Hepatocyte (in vitro differentiated cells): ENCODE measurements at places on chromosomes 2 and 18. TPM values are rescaled to one million over a fixed set of nuclear protein-coding genes. Genes with fewer than 3 reads are reported as not detected.

GRCh38 chr2:204024503-204024902 lies 87.9 kb downstream of the ICOS start:
- peaks cover 6% of the 10 kb centered on the region for H3K4me1 ChIP-seq
- no peaks in the 10 kb centered on the region for H3K27me3 ChIP-seq
- no peaks in the 10 kb centered on the region for H3K36me3 ChIP-seq
- peak; percentile 63 for DNase-seq
- no peak overlapping the region for H3K27ac ChIP-seq

- H3K36me3 ChIP-seq = no peaks in the 10 kb centered on the region
- no peak overlapping the region for H3K27ac ChIP-seq
- DNase-seq = no peak
- H3K27me3 ChIP-seq = no peaks in the 10 kb centered on the region
- H3K4me1 ChIP-seq = no peaks in the 10 kb centered on the region
- no peak overlapping the region for H3K4me3 ChIP-seq
Observed at GRCh38 chr18:50338122-50338521, 36.7 kb upstream of the SKA1 start.

DNA sequence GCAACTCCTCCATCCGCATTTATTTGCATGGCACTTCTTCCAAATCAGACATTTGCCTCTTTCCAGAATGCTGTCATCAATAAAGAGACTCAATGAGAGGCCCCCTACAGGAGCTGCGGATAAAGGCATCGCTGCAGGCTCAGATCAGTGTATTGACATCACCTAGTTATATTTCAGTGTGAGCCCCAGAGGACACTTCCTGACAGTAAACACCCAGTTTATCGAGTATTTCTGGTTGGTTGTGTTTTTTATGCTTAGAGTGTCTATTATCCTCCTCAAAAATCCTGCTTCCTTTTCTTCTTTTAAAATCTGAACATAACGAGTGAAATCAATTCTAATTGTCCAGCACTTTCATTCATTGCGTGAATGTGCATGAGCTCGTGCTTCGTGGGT lies 38.8 kb downstream of the NRP2 start:
- no peaks in the 10 kb centered on the region for H3K27me3 ChIP-seq
- no peak overlapping the region for H3K4me3 ChIP-seq
- peaks cover 19% of the 10 kb centered on the region for H3K4me1 ChIP-seq
- no peak overlapping the region for H3K27ac ChIP-seq

- peak; percentile 21 for DNase-seq
- H3K36me3 ChIP-seq = no peaks in the 10 kb centered on the region
- no peak overlapping the region for H3K4me3 ChIP-seq
- peaks cover 4% of the 10 kb centered on the region for H3K4me1 ChIP-seq
- no peak overlapping the region for H3K27ac ChIP-seq
- H3K27me3 ChIP-seq = no peaks in the 10 kb centered on the region
Observed at GRCh38 chr2:178419123-178419522, 31.9 kb downstream of the PRKRA start.

GRCh38 chr2:26281226-26281625 lies 36.5 kb downstream of the HADHB start:
- no peak overlapping the region for H3K4me3 ChIP-seq
- no peaks in the 10 kb centered on the region for H3K4me1 ChIP-seq
- no peaks in the 10 kb centered on the region for H3K27me3 ChIP-seq
- no peaks in the 10 kb centered on the region for H3K36me3 ChIP-seq

DNA sequence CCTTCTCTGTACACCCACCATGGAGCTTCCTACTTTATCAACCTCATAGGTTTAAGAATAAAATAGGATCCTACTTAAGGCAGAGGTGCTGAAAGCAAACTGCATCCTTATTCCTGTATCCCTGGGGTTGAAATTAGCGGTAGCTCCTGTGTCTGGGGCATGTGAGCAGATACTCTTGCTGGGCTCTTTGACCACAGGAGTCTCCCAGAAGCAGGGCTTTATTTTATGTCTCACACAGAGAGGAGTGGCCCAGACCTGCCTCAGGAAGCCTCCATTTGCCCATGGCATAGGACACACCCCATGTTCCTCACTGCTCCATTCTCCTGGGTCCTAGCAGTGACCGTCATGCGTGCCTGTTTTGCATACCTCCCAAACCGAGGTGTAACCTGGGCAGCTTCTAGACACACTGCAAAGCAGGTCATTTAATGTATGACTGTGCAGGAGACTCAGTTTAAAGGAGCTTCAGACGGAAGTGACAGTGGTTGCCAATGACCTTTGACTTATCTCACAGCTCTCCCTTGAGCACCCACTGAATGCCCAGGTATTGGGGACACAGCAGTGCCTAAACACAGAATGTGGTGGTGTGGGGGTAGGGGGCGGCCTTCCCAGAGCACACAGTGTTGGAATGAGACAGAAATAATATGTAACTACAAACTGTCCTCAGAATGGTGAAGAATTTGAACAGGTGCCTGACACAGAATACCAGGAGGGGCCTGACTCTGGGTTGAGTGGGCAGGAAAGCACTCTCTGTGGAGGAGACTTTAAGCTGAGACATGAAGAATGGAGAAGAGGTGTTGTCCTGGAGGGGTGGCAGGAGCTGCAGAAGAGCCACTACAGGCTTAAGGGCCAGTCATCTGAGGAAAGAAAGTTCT lies 3.7 kb downstream of the TMEM37 start:
- H3K36me3 ChIP-seq = no peaks in the 10 kb centered on the region
- no peak for DNase-seq
- peaks cover 63% of the 10 kb centered on the region for H3K4me1 ChIP-seq
- H3K4me3 ChIP-seq = no peak overlapping the region
- H3K27me3 ChIP-seq = no peaks in the 10 kb centered on the region

DNA sequence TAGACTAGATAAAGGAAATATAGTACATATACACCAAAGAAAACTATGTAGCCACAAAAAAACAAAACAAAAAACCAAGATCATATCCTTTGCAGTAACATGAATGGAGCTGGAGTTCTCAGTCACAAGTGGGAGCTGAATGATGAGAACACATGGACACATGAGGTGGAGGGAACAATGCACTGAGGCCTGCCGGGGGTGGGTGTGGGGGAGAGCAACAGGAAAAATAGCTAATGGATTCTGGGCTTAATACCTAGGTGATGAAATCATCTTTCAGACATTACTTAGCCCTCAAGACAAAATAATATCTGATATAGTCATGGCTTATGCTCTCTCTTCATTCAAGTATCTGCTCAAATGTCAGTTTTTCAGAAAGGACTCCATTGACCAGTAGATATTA lies 930.6 kb downstream of the LRP1B start:
- H3K4me3 ChIP-seq = no peak overlapping the region
- H3K36me3 ChIP-seq = no peaks in the 10 kb centered on the region
- H3K4me1 ChIP-seq = no peaks in the 10 kb centered on the region
- DNase-seq = no peak
- H3K27ac ChIP-seq = no peak overlapping the region

DNA sequence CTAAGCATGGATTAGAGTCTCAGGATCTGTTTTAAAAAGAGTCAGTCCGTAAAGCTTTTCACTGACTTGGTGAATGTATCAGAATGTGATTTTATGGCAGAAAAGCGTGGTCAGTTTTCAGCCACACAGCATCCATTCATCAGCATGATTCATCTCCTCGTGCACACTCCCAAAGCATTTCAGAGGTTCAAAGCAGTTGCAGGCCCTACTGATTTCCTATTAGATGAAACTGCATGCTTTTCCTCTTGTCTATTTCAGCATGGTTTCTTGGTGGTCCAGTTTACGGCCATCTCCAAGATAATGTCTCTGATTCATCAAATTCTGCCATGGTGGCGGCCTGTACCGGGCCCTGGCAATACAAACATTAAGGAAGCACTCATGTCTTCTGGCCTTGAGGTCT lies 4.8 kb upstream of the PARD6G start:
- H3K27me3 ChIP-seq = no peaks in the 10 kb centered on the region
- no peak overlapping the region for H3K4me3 ChIP-seq
- no peak overlapping the region for H3K27ac ChIP-seq
- no peaks in the 10 kb centered on the region for H3K4me1 ChIP-seq

GRCh38 chr2:24423095-24423494 lies 62.8 kb upstream of the ITSN2 start:
- H3K27me3 ChIP-seq = no peaks in the 10 kb centered on the region
- H3K4me3 ChIP-seq = no peak overlapping the region
- H3K4me1 ChIP-seq = no peaks in the 10 kb centered on the region
- no peaks in the 10 kb centered on the region for H3K36me3 ChIP-seq
- no peak overlapping the region for H3K27ac ChIP-seq

DNA sequence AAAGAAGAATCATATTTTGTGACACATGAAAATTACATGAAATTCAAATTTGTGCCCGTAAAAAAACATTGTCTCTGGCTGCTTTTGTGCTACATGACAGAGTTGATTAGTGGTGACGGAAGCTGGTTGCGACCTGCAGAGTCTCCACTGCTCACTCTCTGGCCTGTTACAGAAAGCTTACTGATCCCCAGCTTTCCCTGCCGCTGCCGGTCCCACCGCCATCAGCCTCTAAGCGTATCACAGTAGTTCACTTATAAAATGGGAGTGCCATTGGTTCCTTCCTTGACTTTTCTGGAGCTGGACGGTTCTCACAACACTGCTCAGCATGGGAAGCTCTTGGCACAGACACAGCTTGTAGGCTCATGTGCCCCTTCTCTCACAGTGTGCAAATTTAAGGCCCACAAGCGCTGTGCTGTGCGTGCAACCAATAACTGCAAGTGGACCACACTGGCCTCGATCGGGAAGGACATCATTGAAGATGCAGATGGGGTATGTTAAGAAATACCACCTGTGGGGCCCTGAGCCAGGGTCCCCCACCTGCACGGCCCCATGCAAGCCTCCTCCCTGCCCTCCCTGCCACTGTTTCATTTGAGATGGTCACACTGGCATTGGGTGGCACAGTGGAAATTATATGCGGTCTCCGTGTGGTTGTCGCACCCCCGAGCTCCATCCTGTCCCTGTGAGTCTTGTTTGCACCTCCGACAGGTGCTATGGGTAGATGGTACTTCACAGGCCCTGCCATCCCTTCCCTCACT lies 81.3 kb downstream of the DGKD start:
- H3K27me3 ChIP-seq = no peaks in the 10 kb centered on the region
- no peaks in the 10 kb centered on the region for H3K36me3 ChIP-seq
- H3K4me3 ChIP-seq = no peak overlapping the region
- DNase-seq = no peak

DNA sequence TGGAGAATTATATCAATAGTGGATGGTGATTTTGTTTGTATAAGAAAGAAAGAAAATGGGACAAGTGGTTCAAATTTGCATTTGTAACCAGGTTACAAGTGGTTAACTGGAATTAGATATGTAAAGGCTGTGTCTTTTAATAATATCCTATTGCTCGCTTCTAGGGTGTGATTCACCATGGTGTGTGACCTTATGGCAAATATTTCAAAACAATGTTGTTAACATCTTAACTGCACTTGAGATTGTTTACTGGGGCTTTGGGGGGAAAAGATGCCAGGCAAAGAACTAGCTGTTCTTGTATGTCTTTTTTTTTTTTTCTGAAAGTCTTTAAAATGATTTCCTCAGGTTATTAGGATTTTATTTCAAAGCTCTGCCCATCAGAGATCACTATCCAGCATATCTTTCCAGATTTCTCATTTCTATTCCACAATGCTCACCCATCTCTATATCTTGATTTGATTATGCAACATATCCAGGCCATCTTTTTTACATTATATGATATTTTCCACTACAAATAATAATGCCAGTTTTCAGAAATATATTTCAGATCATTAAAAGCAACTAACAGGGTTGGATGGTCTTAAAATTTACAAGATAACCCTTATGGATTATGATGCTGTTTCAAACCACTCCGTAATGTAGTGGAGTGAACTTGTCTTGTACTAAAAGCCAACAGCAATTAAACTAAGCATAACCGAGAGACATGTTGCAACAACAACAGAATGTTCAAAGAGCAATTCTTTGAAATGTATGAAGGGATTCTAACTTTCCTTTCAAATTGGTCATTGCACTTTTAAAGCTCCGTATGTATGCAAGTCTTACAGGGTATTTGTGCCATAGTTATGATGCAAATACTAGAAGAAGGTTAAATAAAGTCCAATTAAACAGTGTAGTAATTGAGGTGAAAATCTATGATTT lies 341.5 kb upstream of the ETAA1 start:
- peaks cover 25% of the 10 kb centered on the region for H3K4me1 ChIP-seq
- H3K36me3 ChIP-seq = no peaks in the 10 kb centered on the region
- H3K4me3 ChIP-seq = no peak overlapping the region
- no peaks in the 10 kb centered on the region for H3K27me3 ChIP-seq

GRCh38 chr2:54939446-54940118 lies 110.7 kb downstream of the RTN4 start:
- no peak for DNase-seq
- no peak overlapping the region for H3K27ac ChIP-seq
- H3K27me3 ChIP-seq = no peaks in the 10 kb centered on the region
- no peak overlapping the region for H3K4me3 ChIP-seq
- H3K36me3 ChIP-seq = no peaks in the 10 kb centered on the region
- no peaks in the 10 kb centered on the region for H3K4me1 ChIP-seq

DNA sequence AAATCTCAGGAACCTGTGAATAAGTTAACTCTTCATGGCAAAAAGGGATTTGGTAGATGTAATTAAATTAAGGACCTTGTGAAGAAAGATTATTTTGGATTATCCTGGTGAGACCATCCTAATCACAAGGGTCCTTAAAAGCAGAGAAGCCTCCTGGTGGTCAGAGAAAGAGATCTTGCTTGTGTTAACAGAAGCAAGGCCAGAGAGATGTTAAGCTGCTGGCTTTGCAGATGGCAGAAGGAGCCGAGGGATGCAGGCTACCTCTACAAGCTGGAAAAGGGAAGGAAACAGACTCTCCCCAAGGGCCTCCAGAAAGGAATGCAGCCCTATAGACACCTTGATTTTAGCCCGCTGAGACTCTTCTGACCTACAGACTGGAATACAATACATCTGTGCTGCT lies 197.0 kb downstream of the STK39 start:
- no peak overlapping the region for H3K27ac ChIP-seq
- H3K4me1 ChIP-seq = peaks cover 5% of the 10 kb centered on the region
- no peak overlapping the region for H3K4me3 ChIP-seq
- no peaks in the 10 kb centered on the region for H3K36me3 ChIP-seq
- no peak for DNase-seq

GRCh38 chr2:30230497-30231211 lies 680 bp upstream of the LBH start:
- H3K36me3 ChIP-seq = no peaks in the 10 kb centered on the region
- H3K4me1 ChIP-seq = peaks cover 24% of the 10 kb centered on the region
- peak overlapping the region; percentile 92 for H3K27ac ChIP-seq

GRCh38 chr2:78020491-78020890 lies 498.3 kb upstream of the LRRTM4 start:
- DNase-seq = no peak
- no peaks in the 10 kb centered on the region for H3K36me3 ChIP-seq
- no peaks in the 10 kb centered on the region for H3K4me1 ChIP-seq
- no peak overlapping the region for H3K27ac ChIP-seq
- no peaks in the 10 kb centered on the region for H3K27me3 ChIP-seq

Gene ARHGAP25
- total RNA-seq = 0.47 TPM in 1 of 2 replicates, not detected in the other

Gene LYPD6
- total RNA-seq = 11.2 and 12.3 TPM in 2 replicates

Gene CPSF3
- 38.7 and 39.1 TPM in 2 replicates for total RNA-seq

Gene SERPINB7
- 0.10 and 0.36 TPM in 2 replicates for total RNA-seq

Gene NABP1
- total RNA-seq = 36.1 and 40.0 TPM in 2 replicates
